Cortex of kidney (tissue), 1 donor: ENCODE measurements at places on chromosomes 3 and 15.

GRCh38 chr3:101823525-101823924, 25.8 kb upstream of the NFKBIZ start:
- no peak for DNase-seq

DNA sequence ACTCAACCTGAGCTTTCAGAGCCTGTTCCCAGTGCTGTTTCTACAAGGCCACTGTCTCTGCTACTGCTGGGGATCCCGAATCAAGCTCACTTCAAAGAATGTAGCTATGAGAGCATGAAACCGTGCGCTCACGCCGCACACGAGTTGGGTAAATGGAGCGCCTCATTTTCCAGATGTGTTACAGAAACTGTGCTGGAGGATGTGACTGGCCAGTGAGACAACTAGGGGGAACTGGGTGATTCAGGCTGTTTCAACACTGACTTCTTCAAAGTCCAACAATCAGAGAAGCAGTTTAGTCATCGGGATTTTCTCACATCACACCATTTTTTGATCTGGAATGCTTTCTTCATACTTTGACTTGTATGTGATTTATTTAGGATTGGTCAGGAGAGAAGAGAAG, 3.5 kb downstream of the ZNF710 start:
- no peak for DNase-seq

DNA sequence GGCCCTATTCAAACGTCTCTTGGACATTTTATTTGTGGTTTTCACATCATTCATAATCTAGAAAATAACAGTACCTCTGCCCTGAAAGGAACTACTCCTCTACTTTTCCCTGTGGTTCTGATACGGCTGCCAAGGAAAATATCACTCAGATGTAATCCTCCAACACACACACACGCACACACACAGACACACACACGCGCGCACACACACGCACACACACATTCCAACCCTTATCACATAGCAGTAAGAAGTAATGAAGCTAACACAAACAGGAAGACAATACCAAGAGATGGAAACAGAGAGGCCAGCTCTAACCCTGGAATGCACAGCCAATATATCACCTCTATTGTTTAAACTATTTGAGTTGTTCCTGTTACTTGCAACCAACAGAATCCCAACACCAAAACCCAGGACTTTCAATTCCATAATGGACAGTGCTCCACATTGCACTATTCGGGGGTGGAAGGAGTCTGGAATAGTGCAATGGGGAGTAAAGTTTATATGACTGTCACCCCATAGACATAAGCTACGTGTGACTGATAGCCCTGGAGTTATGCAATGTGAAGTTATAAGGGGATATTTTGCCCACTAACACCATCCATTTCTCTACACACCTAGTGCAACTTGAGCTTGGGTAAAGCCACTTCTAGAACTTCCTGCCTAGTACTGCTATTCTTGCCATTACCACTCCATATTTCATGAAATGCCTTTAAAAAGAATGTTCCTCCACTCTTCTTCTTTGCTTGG, 71.3 kb upstream of the FNDC3B start:
- DNase-seq, result no peak

- no peak for DNase-seq
Observed at GRCh38 chr3:21269882-21270281, 481.1 kb downstream of the ZNF385D start.

DNA sequence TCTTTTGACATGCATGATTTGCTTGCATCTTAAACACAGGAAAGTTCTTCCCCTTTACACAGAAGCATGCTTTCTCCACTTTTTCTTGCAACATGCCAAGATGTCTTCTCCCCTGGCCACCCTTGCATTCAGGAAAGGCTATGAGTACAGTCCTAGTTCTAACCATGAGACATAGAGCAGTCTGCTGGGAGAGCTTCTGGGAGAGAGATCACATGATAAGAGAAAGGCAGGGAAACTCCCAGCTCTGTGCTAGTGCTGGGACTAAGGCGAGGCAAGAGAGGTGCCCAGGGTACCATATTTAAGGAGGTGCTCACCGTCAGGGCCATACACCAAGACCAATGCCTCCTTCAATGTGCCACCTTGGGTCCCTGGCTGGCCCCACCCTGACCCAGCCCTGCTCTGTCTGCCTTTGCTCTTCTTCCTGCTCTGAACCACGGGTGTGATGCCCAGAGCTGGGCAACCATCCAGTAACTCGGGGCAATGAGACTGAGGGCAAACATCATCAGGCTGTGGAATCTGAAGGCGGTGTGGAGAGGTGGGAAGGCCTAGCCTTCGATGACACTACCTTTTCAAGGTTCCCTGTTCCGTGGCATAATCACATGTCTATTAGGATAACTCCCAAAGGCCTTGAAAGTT, 77.4 kb upstream of the PRR20G start:
- no peak for DNase-seq

DNA sequence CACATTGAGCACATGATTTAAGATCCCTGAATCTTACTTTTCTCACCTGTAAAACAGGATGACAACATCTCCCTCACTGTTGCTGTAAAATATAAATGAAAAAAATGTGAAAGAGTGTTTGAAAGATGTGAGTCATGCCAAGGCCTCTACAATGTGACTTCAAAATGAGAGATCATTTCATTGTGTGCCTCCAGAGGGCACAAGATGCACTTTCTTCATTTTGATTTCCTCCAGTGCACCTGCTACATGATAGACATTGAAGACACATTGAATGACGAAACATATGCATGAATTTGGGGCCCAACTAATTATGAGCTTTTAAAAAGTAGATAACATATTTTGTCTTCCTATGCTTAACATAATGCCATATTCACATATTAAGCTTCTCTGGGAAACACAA, 170.3 kb downstream of the MOBP start:
- no peak for DNase-seq

DNA sequence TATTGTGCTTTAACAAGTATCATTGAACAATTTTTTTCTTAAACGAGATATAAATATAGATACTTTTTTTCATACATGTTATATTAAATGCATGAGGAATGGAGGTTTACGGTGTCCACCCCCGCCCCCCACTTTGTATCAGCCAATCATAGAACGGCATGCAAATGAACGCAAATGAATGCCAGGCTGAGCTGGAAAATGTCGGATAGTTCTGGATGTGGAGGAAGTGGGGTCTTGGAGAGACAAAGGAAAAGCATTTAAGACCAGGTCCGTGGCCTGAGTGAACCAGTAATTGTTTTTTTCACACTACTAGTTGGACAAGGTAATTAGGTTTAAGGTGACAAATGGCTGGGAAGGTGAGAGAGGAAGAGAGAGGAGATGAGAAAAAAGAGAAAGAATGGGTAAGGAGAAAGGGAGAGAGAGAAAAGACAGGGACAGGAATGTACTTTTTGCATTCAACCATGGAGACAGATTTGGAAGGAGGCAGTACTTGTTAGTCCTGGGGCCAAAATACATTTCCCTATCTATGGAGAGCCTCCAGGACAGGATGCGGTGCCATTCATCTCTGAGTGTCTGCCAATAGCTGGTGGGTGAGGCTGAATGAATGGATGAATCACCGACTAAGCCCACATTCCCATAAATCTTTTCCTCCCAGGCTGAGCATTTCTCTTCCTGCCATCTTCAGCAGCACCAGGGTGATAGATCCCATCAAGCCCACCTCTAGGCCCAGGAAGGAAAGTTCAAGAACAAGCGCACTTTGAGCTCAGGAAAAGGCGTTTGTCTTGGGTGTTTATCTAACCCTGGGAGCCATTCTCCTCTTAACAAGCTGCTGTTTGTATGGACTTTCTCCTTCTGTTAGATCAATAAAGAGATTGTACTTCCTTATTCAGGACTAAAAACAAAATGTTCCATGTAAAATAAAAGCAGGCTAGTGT, 1.4 kb upstream of the RAD18 start:
- no peak for DNase-seq

- no peak for DNase-seq
Observed at GRCh38 chr3:67635257-67635656, 19.2 kb downstream of the SUCLG2 start.

DNA sequence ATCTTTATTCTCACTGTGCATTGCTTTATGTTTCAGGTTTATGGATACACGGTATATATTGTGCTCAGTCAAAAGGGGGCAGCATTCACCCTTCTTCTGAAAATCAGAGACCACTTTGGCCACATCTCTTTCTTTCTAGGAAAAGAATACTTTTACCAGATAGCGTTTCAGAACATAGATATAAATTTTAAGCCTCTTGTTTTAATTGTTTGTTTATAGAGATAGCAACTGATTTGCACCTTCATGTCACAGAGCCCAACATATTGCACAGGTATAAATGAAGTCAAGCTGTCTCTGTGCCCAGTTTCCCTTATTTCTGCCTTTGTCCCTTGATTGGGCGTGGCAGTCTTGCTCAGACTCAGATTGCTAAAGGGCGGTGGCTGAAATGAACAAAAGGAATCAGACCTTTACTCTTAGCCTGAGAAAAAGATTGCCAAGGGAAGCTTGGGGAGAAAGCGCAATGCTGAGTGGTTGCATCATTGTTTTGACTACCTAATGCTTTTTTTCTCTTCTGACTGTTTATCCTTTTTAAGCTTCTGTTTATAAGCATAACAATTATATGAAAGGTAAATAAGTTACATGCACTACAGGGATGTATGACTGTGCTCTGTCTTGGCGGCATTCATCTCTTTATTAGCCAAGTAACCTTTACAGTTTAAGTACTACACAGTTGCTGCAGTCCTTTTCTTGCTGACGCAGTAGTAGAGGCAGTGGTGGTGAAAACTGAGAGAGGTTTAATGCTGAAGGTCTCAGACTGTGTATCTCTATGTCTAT, 70.8 kb upstream of the ZBTB20 start:
- no peak for DNase-seq

DNA sequence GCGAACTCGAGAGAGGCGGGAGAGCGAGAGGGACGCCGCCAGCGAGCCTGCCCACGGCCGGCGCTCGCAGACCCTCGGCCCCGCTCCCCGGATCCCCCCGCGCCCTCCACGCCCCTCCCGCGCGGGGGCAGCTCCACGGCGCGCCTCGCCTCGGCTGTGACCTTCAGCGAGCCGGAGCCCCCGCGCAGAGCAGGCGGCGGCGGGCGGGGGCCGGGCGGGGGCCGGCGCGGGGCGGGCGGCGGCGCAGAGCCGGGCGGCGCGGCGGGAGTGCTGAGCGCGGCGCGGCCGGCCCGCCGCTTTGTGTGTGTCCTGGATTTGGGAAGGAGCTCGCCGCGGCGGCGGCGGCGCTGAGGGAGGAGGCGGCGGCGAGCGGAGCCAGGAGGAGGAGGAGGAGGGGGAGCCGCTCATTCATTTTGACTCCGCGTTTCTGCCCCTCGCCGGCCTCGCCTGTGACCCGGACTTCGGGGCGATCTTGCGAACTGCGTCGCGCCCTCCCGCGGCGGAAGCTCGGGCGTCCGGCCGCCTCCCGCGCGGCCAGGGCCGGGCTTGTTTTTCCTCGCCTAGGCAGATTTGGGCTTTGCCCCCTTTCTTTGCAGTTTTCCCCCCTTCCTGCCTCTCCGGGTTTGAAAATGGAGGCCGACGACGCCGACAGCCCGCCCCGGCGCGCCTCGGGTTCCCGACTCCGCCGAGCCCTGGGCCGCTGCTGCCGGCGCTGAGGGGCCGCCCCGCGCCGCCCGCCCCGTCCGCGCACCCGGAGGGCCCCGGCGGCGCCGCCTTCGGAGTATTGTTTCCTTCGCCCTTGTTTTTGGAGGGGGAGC, 524 bp downstream of the IGF1R start:
- no peak for DNase-seq

DNA sequence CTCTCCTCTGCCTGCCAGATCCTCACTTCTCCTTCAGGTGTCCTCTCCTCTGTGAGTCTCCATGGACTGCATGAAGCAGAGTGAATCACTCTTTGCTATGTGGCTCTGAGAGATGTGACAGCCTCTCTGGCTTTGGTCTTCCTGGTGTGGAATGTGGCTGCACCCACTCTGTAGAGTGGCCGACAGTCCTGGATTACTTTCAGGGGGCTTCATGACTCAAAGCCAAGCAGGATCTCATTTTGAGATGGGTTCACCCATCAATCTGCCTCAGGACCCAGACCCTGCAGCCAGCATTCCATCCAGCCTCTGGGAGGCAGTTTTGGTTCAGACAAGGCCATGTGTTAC, 221.9 kb upstream of the LYSMD4 start:
- DNase-seq, result no peak

DNA sequence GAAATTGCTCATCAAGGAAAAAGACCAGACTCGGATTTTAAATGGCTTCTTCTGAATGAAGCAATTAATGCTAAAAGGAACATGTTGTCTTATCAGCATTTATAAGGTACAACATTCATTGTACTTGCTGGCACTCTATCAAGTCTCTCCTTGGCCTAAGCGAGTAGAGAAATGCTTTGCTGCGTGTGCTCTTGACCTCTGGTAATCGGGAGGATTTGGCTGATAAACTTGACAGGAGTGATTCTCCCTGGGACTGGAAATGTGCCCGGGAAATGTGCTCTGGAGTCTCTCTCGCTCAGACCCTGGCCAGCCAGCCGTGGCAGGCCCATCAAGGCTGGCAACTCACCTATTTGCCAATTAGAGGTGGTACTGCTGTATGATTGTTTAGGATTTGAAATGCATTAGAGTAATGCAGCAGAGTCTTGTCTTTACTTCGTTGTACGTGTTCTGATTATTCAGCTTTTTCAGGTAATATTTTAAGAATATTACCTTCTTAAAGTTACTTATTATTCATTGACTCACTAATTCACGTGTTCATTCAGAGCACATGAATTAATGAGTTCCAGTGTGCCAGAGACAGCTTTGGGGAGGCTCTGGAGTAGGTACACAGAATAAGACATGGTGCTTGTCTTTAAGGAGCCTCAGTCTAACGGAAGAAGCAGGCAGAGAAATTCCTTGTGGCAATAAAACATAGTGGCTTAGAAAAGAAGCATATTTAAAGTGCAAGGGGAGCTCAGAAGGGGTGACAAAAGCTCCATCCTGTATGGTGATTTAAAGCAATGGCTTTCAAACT, 48.0 kb upstream of the TPRG1 start:
- no peak for DNase-seq

- DNase-seq, result no peak
Observed at GRCh38 chr15:98525661-98526001, 122.7 kb upstream of the IGF1R start.

DNA sequence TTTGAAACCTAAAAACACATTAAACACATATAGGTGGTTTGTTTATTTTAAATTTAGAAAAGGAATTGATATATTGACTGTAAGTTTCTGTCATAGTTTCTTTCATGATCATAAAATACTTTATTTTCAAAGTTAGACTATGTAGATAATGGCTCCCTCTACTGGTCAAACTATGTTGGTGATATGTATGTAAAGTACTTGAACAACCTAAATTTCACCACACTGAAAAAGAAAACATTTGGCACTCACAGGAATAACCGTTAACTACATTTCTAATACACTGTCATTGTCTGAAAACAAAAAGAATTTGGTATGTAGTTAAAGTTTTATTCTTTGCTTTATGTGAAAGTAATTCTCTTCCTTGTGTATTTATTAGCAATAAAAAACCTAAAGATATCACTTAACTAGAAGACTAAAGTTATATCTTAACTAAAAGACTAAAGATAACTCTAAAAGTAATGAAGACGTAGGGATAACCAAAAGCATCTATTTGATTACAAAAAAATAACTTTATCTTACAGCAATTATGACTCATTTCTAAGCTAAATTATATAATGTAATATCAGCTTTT, 427.5 kb downstream of the VGLL3 start:
- no peak for DNase-seq

DNA sequence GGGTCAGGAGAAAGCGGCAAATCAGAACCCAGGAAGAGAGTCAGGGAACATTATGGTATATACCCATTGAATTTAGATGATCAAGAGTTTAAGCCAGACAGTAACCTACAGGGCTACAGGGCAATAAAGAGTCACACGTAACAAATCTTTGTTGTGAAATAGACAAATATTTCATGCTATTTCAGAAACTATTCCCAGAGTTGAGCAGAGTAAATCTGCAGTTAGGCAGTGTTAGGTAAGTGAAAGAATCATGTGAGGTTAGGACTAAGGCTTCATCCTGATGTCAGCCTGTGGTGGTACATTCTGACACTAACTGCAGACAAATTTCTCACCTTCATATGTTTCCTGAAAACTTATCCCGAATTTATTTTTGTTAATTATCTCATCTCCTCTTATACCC, 153.0 kb downstream of the UBE2E2 start:
- DNase-seq, result no peak
